AG04450 (cell line): ENCODE measurements at places on chromosomes 5 and 9. TPM values are rescaled to one million over a fixed set of nuclear protein-coding genes. Genes with fewer than 3 reads are reported as not detected.

GRCh38 chr9:29564564-29564963, 1991.3 kb upstream of the C9orf72 start:
- no peak for DNase-seq

Gene SLC6A7
- polyA plus RNA-seq = not detected in 2 replicates

- DNase-seq = no peak
Observed at GRCh38 chr5:16135003-16135402, 44.6 kb downstream of the MARCHF11 start.

DNA sequence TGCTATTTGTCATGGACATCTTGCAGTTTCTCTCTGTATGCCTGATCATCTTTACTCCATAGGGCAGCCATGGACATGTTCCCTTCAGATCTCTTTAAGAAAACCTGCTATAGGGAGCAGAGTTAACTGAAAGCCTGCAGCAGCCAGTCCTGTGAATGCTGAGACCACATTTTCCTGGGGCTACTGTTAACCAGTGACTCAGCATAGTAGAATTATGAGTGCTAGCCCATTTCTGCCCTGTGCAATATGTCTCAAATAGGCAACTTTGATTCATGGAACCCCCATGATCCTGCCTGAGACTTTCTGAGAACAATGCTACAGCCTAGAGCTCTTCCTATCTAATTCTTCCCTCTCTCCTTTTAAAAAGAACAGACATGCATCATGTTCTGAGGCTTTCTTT, 624.2 kb downstream of the CHSY3 start:
- DNase-seq = no peak

DNA sequence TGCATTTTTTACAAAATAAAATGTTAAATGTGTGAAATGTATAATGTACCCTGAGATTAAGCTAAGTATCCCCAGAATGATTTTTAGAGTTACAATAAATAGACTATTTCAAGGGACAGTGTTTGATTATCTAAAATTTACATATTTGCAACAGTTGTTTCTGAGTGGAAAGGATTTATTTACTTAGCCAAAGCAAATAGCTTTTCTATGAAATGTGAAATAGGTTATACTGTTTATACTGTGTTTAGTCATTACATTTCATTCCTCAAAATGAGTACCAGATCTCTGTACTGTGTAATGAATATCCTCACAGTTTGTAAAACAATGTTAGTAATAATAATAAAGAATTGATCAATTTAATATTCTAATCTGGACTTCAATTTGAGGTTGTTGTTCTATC, 1019.0 kb downstream of the NR2F1-AS1 start:
- no peak for DNase-seq

Gene PRSS3
- polyA plus RNA-seq = 0.64 and 0.81 TPM in 2 replicates
